NCI-H2081 (cell line): ENCODE measurements at places on chromosomes 11 and 22.
A peak's percentile ranks its signal among the peaks of the same experiment; 100 is the strongest.

- DNase-seq = no peak
Measured at GRCh38 chr11:73962101-73962705, 11.4 kb downstream of the DNAJB13 start.

DNA sequence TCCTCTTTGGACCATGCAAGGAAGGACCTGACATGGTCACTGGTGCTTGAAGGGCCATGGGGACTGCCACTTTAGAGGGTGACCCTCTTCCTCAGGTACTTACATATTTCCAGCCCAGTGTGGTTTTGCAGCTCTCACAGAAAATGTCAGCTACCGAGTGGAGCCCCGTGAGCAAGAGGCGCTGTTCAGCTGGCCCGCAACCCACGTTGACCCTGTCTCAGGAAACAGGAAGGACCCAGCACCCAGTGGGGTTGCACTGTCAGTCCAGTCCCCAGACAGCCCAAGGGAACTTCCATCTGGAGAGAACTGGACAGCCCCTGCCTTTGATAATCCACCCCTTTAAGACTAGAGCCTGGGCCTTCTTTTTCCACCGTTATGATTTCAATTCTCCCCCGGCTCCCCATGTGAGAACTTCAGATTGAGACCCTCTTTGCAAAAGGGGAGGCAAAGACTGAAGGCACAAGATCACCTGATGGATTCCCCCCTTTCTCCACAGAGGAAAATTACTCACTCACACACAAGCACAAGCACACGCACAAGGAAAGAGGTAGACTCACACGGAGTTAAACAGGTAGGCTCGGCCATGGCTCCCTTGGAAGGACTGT is 3.4 kb downstream of the YPEL4 start:
- no peak for DNase-seq

- no peak for DNase-seq
Measured at GRCh38 chr11:105181100-105181499, 41.5 kb upstream of the CARD18 start.

DNA sequence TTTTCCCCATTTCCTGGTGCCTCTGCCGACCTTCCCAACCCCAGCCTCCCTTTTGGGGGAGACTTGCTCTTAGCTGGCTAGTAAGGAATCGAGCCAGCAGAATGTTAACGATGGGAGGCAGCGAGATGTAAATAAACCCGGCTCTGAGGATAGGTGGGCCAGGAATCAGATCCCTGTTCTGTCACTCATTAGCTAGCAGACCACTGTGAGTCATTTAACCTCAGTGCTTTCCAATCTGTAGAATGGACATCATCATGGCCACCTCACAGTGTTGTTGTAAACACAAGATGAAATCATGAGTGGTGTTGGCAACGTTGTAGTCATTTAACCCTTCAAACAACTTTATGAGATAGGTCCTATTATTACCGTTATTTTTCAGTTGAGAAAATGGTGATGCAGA is 208.6 kb downstream of the KIRREL3 start:
- no peak for DNase-seq

DNA sequence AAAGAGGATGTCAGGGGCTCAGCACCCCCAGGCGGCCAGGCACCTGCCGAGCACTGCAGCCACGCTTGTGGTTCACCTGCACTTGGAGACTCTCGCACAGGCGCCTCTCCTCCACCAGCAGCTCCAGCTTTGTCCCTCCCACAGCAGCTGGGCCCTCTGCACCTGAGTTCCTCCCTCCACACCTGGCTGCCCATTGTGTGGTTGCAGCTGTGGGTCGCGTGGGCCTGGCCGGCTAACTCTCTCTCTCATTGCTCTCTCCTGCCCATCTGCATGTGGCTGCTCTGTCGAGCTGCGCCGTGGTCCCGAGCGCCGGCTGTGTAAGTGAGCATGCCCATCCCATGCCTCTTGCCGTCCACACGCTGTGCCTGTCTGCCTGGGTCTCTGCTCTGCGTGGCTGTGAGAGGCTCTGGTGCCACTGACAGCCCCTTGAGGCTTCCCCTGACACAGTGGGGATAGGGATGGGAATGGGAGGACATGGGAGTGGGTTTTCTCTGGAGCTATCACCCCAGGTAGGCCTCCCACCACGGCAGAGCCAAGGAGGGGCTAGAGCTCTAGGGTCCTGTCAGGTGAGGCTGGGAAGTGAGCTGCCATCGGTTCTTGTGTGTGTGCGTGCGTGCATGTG is 8.5 kb upstream of the ACR start:
- DNase-seq = peak; percentile 56

DNA sequence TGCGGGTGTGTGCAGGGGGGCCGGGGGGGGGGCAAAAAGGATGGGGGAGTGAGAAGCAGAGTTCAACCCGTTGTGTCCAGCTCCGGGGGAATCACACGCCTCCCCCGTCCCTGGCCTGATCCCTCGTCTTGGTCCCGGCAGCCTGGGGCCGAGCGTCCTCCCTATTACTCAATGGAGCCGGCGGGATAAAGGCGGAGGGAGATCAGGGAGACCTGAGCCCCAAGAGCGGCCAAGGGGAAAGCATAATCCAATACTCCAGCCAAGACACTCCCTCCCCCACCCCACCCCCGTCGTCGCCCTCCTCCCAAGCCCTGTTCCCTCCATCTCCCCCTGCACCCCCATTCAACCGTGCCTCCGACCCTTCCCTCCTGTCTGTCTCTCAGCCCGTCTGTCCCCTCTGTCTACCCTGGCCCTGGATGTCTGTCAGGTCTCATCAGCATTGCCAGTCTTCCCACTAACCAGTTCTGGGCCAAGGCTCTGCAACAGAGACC is 2.6 kb downstream of the PHOX2A start:
- DNase-seq = no peak
